ENCODE measurements at places on chromosomes 7 and 10. TPM values are rescaled to one million over a fixed set of nuclear protein-coding genes. Genes with fewer than 3 reads are reported as not detected.

HOXA13 gene
- polyA plus RNA-seq, result 24.4 TPM

- no peak for DNase-seq
Observed at GRCh38 chr7:30814700-30815387, 43.6 kb downstream of the MINDY4 start.

GRCh38 chr7:87231258-87231657 lies 11.7 kb upstream of the TMEM243 start:
- DNase-seq, result no peak

DNA sequence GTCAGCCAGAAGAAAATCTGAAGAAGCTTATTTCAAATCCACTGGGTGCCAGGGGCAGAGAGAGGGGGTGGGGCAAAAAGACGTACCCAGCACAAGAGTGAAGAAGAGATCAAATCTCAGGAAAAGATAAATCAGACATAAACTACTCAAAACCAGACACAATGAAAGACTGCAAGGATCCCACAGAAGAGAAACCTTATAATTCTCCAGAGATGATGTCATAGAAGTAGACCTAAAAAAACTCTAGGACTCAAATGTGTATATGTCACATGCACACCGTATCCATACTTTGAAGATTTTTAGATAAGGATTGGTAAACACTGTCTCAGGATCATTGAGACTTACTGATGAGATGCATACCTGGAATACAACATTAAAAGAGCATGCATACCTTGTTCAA lies 98.5 kb upstream of the PIK3CG start:
- no peak for DNase-seq

GRCh38 chr10:103928784-103929183 lies 10.8 kb upstream of the STN1 start:
- no peak for DNase-seq

- DNase-seq, result no peak
Observed at GRCh38 chr7:74405191-74405898, 48.4 kb upstream of the GTF2IRD1 start.

- DNase-seq, result no peak
Observed at GRCh38 chr7:79709574-79710409, 256.3 kb upstream of the MAGI2 start.

TMEM26 gene
- polyA plus RNA-seq, result 0.51 TPM

All from urinary bladder (tissue), 4 donors.